Karpas-422 (cell line): ENCODE measurements at places on chromosomes 4 and X. TPM values are rescaled to one million over a fixed set of nuclear protein-coding genes. Genes with fewer than 3 reads are reported as not detected.

CT45A1 gene
- total RNA-seq: not detected in 2 replicates

- no peak for DNase-seq
These were observed 286.4 kb downstream of the CRLF2 start for GRCh38 chrX:926070-926469.

GRCh38 chr4:123064390-123064789 lies 142.0 kb upstream of the NUDT6 start:
- DNase-seq: no peak

DNA sequence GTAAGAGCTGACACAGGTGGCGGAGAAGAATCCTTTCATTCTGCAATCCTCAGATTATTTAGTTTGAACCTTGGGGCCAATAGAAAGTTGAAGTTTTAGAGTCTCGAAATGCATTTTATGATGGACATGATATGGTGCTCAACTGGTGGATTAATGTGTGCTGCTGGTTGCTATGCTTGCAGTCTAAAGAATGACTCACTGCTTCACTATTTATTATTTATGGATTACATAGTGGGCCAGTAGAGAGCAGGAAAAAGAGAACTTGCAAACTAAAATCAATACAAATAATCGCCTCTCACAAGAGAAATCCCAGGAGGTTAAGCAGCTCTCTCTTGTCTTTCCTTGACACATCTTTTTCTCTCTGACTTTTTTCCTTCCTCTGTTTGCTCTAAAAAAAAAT lies 2326.8 kb upstream of the AGA start:
- no peak for DNase-seq

GRCh38 chr4:163111588-163111987 lies 55.1 kb downstream of the NAF1 start:
- DNase-seq: no peak

SOWAHD gene
- total RNA-seq: not detected in 2 replicates

DNA sequence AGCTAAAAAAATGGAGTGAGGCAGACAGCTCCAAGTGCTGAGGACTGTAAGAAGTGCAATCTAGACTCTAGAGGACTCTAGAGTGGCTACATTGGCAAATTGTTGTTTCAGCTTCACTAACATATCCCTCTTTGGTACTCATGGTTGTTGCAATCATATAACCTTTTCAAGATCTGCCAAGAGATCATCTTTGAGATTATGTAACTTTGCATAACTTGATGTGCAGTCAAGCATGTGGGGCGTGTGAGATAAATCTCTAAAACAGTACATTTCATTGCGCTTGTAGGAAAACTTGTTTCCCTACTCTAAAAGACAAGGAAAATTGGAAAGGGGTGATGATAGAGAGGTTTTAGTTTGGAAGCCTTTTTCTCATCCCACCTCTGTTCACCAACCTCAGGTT lies 11.2 kb upstream of the BRS3 start:
- DNase-seq: peak; percentile 46

CCKAR gene
- total RNA-seq: not detected in 2 replicates

- DNase-seq: no peak
These were observed 228.5 kb upstream of the CASK start for GRCh38 chrX:42151808-42152207.

MMRN1 gene
- not detected in 2 replicates for total RNA-seq

DNA sequence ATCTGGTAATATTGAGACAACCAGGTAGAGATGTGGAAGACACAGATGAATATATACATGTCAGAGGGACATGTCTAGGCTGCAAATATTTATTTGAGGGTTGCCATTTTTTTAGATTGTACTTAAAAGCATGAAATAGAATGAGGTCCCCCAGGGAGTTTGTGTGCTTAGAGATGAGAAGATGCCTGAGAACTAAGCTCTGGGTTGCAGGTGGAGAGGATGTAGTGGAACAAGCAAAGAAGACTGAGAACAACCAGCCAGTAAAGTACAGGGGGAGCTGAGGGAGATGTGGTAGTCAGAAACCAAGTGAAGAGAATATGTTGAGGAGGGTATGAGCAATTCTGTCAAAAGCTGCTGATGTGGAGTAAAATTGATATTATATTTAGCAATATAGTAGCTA lies 95.6 kb upstream of the UNC5C start:
- no peak for DNase-seq

IBSP gene
- not detected in 2 replicates for total RNA-seq

DNA sequence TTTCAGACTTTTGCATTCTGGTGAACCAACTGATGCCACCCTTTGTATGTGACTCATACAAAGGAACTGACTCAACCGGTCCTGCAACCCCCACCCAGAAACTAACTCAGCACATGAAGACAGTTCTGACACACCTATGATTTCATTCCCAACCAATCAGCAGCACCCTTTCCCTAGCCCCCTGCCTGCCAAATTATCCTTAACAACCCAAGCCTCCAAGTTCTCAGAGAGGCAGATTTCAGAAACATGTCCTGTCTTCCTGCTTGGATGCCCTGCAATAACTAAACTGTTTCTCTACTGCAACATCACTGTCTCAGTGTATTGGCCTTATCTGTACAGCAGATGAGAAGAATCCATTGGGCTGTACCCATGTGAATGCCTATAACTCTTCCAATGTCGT lies 284.7 kb downstream of the CAMK2D start:
- DNase-seq: no peak

- peak; percentile 82 for DNase-seq
These were observed 105.6 kb downstream of the CNKSR2 start for GRCh38 chrX:21479695-21480270.

SOX3 gene
- not detected in 2 replicates for total RNA-seq

GRCh38 chr4:136476753-136477152 lies 1055.5 kb downstream of the PCDH18 start:
- DNase-seq: no peak

GRCh38 chr4:86452422-86452891 lies 92.6 kb upstream of the MAPK10 start:
- no peak for DNase-seq

DNA sequence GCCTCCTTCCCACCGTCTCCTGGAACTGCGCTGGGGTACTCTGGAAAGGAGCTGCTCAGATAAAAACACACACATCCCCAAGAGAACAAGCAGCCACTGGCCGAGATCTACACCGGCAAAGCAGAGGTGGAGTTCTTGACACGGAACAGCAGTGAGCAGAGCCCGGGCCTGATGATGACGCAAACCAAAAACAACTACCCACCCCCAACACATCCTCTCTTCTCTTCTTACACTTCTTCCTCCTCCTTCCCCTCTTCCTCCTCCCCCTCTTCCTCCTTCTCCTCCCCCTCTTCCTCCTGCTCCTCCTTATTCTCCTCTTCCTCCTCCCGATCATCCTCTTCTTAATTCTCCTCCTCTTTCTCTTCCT lies 4.6 kb downstream of the PNMA5 start:
- no peak for DNase-seq

GRCh38 chrX:30690330-30690729 lies 37.1 kb downstream of the GK start:
- DNase-seq: no peak

DNA sequence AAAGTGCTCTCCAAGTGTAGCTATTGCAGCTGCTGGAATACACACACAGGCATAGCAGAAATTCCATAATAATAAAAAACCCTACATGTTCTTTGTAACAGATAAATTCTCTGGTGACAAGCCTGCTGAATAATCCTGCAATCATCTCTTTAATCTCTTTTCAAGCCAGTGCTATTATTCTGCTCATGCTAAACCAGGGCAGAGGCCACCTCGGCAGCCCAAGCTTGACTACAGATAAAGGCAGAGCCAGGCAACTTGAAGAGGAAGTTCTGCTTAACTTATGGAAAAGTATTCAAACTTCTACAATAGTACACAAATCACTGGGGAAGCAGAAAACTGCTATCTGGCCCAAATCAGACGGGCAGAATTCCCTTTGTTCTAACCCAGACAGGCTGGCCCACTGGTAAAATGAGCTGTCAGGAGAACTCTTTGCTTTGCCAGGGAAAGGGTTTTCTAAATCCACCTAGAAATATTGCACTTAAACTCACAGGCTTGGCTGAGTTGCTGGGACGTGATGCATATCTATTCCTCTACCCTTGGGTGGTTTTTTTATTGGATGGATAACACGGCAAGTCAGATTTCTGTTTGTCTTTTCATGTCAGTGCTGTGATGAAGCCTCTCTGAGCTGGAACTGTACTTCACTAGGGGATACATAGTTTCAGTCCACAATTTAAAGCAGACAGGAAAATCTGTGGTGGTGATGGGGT lies 70.5 kb downstream of the GATB start:
- DNase-seq: peak; percentile 51

DNA sequence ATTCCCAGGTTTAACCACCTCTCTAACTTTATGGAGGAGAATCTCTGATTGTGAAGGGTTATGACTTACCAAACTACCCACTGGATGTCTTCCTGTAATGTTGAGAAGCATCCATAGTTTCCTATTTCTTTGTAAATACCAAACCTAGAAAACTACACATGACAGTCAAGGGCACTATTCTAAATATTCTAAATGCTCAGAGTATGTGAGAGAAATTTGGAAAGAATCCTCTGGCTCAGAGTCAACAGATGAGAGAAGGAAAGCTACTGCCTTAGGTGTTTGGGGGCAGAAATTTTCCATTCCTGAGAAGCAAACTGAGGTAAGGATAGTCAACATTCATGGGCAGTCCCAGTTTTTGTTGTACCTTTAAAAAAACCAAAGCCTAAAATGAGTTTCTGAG lies 155.8 kb downstream of the KCNIP4 start:
- no peak for DNase-seq

- peak; percentile 79 for DNase-seq
These were observed 3.5 kb downstream of the AP1AR start for GRCh38 chr4:112234952-112235609.

GRCh38 chr4:133154725-133155124 lies 5.6 kb downstream of the PCDH10 start:
- peak; percentile 61 for DNase-seq
